ENCODE measurements at places on chromosomes 16 and 17.
A peak's percentile ranks its signal among the peaks of the same experiment; 100 is the strongest.

DNA sequence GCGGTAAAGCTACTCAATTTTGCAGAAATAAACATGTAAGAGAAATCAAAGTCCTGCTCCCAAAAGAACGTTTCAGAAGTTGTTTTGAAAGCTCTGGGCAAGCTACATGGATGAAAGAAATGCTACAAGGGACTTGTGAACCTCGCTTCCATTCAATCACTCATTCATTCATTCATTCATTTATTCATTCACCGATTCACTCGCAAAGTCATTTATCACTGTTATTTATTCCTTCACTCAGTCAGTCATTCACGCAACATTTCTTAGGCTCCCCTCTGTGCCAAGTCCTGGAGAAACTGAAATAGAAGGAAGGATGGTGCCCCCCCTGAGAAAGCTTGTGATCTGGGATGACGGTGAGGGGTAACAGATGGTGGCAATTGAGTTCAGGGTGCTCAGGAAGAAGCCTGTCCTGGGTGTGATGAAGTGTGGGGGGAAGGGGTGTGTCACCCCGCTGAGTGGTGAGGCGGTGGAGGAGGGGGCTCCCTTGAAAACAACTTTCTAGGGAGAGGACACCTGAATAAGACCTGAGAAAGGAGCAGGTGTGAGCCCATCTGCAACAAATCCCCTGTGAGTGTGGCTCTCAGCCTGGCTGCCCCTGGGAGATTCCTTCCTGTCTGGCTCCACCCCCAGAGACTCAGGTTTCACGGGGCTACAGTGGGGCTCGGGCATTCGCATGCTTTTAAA, 36.3 kb upstream of the PRSS54 start:
- no peak for DNase-seq
- H3K27ac ChIP-seq: no peak overlapping the region
- no peaks in the 10 kb centered on the region for H3K27me3 ChIP-seq
- H3K4me3 ChIP-seq: no peak overlapping the region
- no peaks in the 10 kb centered on the region for H3K36me3 ChIP-seq
- no peaks in the 10 kb centered on the region for H3K4me1 ChIP-seq

- H3K27me3 ChIP-seq: no peaks in the 10 kb centered on the region
- H3K27ac ChIP-seq: no peak overlapping the region
- H3K36me3 ChIP-seq: no peaks in the 10 kb centered on the region
- H3K4me1 ChIP-seq: no peaks in the 10 kb centered on the region
- no peak for DNase-seq
Measured at GRCh38 chr17:9056566-9056965, 35.3 kb downstream of the NTN1 start.

GRCh38 chr16:75264999-75265910, 13.8 kb upstream of the BCAR1 start:
- H3K36me3 ChIP-seq: no peaks in the 10 kb centered on the region
- peak; percentile 76 for DNase-seq
- peaks cover 4% of the 10 kb centered on the region for H3K27me3 ChIP-seq
- H3K27ac ChIP-seq: peak overlapping the region; percentile 93

DNA sequence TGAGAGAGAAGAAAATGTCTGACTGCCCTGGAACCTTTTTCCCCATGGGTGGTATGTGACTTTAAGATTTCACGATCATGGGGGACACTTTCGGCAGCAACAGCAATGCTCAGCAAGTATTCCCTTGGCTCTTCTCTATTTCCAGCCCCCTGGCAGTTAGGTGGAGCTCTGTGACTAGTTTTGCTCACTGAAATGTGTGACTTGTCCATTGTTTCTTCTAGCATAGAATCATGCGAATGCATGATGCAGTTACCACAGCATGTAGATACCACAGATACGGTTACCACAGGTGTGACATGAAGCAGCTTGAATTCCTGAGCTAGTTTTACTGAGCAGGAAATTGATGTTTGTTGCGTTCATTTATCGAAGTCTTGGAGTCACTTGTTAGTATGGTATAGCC, 1034.5 kb upstream of the EEF2KMT start:
- H3K27me3 ChIP-seq: no peaks in the 10 kb centered on the region
- DNase-seq: no peak
- no peaks in the 10 kb centered on the region for H3K36me3 ChIP-seq
- H3K4me1 ChIP-seq: no peaks in the 10 kb centered on the region

GRCh38 chr16:56869513-56870275, 4.7 kb downstream of the SLC12A3 start:
- H3K36me3 ChIP-seq: no peaks in the 10 kb centered on the region
- DNase-seq: no peak
- no peaks in the 10 kb centered on the region for H3K27me3 ChIP-seq

DNA sequence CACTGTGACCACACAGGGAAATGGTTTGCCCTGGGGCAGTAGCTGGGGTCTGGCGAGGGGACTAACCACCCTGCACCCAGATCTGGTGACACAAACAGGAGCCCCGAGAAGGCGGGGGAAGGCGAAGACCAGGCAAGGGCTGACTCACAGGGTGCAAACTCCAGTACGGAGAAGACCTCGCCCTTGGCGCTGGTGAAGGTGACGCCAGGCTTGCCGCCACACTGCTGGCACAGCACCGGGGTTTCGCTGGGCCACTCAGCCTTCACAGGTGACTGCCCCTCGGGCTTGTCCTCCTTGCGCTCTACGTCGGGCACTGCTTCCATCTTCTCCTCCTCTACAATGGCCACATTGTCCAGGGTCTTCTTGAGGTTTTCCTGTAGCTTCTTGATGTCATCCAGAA, 11.6 kb downstream of the SPHK1 start:
- no peak overlapping the region for H3K27ac ChIP-seq
- no peak for DNase-seq

- no peaks in the 10 kb centered on the region for H3K36me3 ChIP-seq
- peaks cover 18% of the 10 kb centered on the region for H3K4me1 ChIP-seq
- DNase-seq: no peak
- no peak overlapping the region for H3K4me3 ChIP-seq
- H3K27ac ChIP-seq: no peak overlapping the region
- no peaks in the 10 kb centered on the region for H3K27me3 ChIP-seq
Measured at GRCh38 chr17:32516940-32517701, 30.3 kb downstream of the CDK5R1 start.

- DNase-seq: no peak
- peaks cover 15% of the 10 kb centered on the region for H3K4me1 ChIP-seq
- no peaks in the 10 kb centered on the region for H3K27me3 ChIP-seq
- peak overlapping the region; percentile 66 for H3K27ac ChIP-seq
- peaks cover 8% of the 10 kb centered on the region for H3K36me3 ChIP-seq
Measured at GRCh38 chr16:67278773-67279295, 498 bp upstream of the PLEKHG4 start.

DNA sequence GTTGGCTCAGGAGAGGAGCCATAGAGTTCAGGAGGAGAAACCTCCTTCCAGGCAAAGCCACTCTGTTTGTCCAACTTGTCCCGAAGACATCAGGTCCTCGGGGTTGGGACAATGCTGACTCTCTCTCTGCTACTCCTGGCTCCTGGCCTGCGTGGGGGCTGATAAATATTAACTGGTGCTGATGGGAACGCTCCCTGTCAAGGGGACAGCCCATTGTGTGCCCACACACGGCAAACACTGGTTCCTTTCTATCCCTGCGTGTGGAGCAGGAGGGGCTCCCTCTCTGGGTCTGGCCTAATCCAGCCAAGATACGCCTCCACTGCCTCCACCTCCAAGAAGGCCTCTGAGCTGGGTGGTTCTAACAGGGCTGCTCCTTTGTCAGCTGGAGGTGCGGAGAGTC, 4.4 kb downstream of the KIF19 start:
- no peaks in the 10 kb centered on the region for H3K36me3 ChIP-seq
- no peak overlapping the region for H3K27ac ChIP-seq
- H3K4me1 ChIP-seq: peaks cover 9% of the 10 kb centered on the region
- DNase-seq: no peak

- H3K27ac ChIP-seq: peak overlapping the region; percentile 27
- H3K4me3 ChIP-seq: no peak overlapping the region
- DNase-seq: peak; percentile 93
- H3K4me1 ChIP-seq: peaks cover 46% of the 10 kb centered on the region
- no peaks in the 10 kb centered on the region for H3K36me3 ChIP-seq
Measured at GRCh38 chr17:50638966-50639713, 4.5 kb downstream of the ABCC3 start.

Data from upper lobe of right lung (tissue), 1 donor.